GM04503 (cell line): ENCODE measurements at places on chromosomes 7 and 10.
A peak's percentile ranks its signal among the peaks of the same experiment; 100 is the strongest.

GRCh38 chr10:129786216-129786615 is 177.9 kb downstream of the EBF3 start:
- DNase-seq: no peak

DNA sequence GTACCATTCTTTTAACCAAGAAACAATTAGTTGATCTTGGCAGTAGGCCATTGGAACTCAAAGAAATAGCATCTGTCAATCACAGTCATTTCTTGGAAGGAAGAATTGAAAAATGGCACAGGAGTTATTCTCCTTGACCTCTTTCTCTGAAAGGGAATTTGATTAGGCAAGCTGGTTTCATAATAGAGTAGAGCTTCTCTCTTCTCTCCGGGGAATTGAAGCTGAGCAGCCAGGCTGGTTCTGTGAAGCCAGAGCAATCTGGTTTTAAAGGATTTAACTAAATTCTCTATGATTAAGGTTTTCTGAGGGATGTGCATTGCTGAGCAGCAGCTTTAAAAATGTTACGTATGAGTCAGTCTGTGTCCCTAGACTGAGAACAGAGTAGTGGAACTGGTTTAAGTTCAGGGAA is 70.2 kb downstream of the AHCYL2 start:
- DNase-seq: peak; percentile 79

DNA sequence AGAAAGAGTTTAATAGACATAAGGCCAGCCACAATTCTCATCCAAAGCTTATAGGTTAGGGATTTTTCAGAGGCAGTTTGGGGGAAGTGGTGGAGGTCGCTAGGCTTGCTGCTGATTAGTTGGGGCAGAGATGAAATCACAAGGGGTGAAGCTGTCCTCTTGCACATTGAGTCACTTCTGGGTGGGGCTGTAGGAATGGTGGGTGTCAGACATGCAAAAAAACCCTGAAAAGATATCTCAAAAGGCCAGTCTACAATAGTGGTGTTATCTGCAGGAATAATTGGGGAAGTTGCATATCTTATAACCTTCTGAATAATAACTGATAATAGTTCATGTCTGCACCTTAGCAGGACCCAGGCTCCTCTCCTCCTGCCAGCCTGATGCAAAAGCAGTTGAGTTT is 2.1 kb downstream of the FAM24B start:
- no peak for DNase-seq

GRCh38 chr10:112785089-112785488 is 165.0 kb upstream of the TCF7L2 start:
- DNase-seq: no peak

GRCh38 chr10:25455980-25456567 is 281.3 kb downstream of the GPR158 start:
- no peak for DNase-seq

GRCh38 chr7:131781-132482 is 60.4 kb upstream of the FAM20C start:
- no peak for DNase-seq

- DNase-seq: no peak
These were observed 710.2 kb upstream of the POM121L12 start for GRCh38 chr7:52325237-52325636.

- DNase-seq: no peak
These were observed 89.1 kb upstream of the SMIM30 start for GRCh38 chr7:113207441-113207840.

DNA sequence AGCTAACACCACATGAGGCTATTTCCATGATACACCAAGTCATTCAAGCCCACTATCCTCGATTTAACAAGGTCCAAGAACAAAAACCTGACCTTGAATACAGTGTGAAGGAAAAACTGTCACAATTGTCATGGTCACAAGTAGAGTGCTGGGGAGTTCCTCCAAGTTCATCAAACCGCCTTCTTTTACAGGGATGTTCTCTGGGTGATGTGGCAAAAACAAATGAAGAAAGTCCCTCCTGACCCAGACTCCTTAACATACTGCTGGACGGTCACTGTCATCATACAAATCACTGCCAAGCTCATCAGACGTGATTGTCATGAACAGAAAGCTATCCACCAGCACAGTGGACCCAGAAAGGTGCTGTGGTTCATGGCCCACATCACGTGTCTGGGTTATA is 28.9 kb downstream of the HIPK2 start:
- no peak for DNase-seq

GRCh38 chr10:120949609-120950031 is 98.5 kb downstream of the WDR11 start:
- DNase-seq: no peak

DNA sequence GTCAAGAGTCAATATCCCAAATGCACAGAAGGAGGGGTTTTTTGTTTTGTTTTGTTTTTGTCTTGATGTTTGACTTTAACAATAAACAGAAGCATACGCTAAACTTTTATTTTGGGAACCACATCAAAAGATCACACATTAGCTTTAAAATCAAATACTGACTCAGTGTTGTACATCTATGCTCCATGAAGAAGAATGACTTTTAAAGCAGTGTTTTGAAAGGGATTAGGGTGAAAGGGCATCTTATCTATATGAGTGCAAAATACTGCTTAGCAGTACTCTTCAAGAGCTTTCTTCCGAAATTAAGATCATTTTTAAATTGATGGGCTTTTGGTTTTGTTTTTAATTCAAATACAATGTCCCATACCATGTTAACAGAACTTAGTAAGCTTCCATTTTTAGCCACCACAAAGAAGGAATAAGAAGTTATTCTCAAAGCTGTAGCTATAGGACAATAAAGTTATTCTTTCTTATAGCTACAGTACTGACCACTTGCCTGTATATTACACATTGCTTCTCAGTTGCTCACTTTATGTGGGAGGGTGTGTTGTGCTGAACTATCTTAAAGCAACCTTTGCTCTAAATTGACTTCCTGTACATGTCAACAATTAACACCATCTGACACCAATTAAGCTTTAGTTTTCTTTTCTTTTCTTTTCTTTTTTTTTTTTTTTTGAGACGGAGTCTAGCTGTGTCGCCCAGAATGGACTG is 144.3 kb upstream of the KAT6B start:
- DNase-seq: no peak

- no peak for DNase-seq
These were observed 31.5 kb downstream of the RAB19 start for GRCh38 chr7:140435252-140435895.

GRCh38 chr10:4648999-4649398 is 177.0 kb upstream of the AKR1E2 start:
- DNase-seq: no peak

GRCh38 chr7:90710466-90710850 is 114.3 kb downstream of the CDK14 start:
- DNase-seq: no peak

- no peak for DNase-seq
These were observed 61.2 kb upstream of the TRIM24 start for GRCh38 chr7:138398857-138399256.

DNA sequence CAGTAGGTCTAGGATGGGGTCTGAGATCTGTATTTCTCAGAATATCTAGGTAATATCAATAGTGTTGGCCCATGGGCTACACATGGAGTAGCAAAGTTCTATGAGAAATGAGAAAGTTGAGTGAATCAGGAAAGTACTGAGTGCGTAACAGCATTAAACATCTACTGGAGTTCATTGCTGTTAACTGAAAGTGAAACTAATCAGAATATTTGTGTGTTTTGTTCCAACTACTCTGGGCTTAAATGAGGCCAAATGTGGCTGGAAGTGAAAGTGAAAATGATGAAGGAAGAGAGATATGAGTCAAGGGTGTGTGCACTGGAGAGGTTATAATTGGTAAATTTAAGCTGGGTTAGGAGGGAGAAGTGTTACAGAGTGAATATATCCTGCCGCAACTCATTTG is 46.5 kb downstream of the TMEM106B start:
- peak; percentile 7 for DNase-seq

DNA sequence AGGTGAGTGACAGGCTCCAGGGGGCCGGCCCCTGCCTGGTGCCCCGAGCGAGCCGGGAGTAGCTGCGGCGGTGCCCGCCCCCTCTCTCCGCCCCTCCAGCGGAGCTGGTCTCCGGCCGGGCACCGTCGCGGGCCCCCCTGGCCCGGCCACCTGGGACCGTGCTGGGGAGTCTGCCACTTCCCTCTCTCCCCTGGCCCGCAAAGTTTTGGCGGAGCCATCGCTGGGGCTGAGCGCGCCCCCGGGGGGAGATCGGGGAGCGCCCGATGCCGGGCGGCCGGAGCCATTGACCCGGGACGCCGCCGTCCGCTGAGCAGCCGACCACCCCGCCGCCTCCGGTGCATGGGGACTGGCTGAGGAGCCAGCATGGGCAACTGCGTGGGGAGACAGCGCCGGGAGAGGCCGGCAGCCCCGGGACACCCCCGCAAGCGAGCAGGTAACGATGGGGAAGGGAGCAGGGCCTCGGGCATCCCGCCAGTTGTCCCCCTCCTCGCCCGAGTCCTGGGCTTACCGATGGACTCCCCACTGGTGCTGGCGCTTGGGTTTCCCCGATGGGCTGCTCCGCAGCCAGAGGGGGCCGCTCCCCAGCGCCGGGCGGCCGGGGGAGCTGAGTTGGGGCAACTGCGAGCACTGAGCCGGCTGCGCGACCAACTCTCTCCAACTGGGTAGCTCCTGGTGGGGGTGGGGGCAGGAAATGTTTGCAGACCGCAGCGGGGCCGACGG is at the start of gene UBTD1:
Gene UBTD1 (plus strand): TSS at position 84 of the 720 bp plus-strand sequence. CDS start 280 bp downstream, at position 364.
- DNase-seq: no peak

- DNase-seq: no peak
These were observed 33.8 kb downstream of the SPAG6 start for GRCh38 chr10:22379059-22379458.

DNA sequence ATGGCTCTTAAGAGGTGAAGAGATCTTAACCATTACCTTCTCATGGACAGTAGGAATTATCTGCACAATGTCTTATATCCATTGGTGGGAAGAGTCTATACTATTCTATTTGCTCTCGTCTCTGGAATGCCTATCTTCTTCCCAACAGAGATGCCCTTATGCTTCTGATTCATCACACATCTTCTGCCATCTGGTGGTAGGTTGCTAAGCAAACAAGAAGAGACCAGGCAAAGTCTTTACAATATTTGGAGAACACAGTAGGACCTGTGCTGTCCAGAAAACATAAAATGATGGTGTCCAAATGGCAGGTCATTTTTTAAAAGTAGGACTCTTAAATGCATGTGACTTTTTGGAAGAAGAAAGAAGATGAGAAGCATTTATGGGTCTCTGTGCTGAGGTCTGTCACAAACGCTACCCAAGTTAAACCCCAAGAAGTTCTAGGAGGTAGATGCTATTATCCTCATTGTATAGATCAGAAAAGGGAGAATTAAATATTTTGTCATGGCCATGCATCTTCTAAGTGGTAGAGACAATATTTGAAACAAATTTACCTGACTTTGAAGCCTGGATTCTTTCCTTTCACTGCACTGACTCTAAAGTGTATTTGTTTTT is 67.8 kb upstream of the NXPH1 start:
- DNase-seq: no peak

DNA sequence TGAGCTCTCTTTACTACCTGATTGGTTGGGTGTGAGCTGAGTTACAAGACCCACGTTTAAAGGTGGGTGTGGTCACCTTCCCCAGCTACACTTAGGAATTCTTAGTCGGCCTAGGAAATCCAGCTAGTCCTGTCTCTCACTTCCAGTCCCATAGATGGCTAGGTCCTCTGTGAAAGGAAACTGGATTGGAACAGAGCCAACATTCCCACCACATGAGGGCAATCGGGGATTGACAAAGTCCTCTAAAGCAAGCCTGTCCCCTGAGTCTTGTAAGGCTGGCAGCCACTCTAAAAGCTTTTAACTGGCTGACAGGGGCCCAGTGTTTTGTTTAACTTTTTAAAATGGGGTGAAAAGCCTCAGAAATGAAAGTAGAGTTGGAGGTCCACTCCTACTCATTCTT is 15.1 kb upstream of the CROT start:
- DNase-seq: no peak

GRCh38 chr10:12319076-12319475 is 30.3 kb upstream of the CAMK1D start:
- DNase-seq: no peak

DNA sequence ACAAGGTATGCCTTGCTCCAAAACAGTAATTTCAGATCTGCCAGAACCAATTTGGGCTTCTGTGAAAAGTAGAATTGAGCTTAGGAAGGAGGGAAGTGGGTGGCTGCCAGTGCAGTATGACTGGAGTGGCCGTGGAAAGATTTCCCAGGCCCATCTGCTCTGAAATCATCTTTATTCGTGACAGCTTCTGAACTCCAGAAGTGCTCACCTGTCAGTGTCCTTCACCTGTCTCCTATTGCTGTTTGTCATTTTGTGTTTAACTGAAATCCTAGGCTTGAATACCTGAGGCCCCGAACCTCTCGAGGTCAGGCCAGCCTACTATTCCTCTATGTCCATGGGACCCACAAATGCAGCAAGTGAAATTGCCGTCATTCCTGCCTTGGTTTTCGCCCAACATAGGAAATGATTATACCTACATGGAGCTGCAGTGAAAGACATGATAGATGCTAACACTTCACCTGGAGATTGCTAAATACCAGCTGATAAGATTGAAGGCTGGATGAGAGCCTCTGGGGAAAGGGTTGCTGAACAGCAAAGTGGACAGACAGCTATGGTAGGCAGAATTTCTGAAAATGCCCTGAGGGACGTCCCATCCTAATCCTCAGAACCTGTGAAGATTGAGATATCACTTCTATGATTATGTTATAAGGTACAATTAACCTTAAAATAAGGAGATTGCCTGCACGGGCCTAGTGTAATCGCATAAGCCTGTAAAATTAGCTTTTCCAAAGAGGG is 82.1 kb downstream of the C1GALT1 start:
- no peak for DNase-seq
